ENCODE measurements at places on chromosomes 5 and 9.

- DNase-seq, result no peak
Observed at GRCh38 chr9:127637322-127637847, 25.3 kb downstream of the STXBP1 start.

DNA sequence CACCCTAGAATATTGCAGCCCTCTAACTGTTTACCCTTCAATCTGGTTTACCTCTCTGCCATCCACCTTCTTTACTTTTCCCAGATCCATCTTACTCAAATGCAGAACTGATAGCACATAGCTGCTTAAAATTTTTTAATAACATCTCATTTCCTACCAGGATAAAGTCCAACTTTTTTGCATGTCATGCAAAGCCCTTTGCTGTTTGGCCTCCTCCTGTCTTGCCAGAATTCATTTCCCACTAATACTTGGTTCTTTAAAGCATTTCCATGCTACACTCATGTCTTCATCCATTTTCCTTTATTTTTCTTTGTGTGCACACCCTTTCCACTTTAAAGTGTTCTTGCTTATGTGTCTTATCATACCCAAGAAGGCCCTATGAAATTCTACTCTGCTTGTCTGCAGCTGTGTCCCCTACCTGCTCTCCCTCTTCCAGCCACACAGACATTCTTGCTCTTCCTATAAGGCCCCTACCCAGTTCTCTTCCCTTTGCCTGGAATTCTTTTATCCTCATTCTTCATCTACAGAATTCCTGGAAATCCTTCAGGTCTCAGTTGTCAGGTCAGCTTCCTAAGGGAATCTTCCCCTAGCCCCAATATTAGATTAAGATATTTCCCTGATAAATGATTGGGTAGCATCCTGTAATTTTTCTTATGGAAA lies 50.3 kb downstream of the TLE4 start:
- no peak for DNase-seq

GRCh38 chr5:96741891-96742309 lies 65.8 kb downstream of the ERAP1 start:
- no peak for DNase-seq

- DNase-seq, result no peak
Observed at GRCh38 chr9:110173322-110173642, 34.7 kb downstream of the C9orf152 start.

GRCh38 chr5:148623741-148624140 lies 30.6 kb downstream of the HTR4 start:
- DNase-seq, result no peak

GRCh38 chr5:152844713-152845112 lies 439.6 kb upstream of the NMUR2 start:
- no peak for DNase-seq

DNA sequence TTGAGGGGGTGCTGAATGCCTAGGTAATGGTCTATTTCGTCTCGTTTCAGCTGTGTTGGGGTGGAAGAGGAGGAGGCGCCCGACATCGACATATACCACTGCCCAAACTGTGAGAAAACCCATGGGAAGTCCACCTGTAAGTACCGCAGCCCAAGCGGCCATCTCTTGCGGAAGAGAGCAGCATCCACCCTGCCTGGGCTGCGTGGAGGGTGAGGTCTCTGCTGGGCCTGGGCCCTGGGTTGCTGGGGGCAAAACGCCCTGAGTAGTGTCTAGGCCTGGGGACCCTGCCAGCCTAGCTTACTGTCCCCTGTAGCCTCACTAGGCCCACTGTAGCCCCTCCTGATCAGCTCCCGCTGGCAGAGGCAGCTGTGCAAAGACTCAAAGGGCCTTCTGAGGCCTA lies 53.5 kb downstream of the PHF2 start:
- no peak for DNase-seq

DNA sequence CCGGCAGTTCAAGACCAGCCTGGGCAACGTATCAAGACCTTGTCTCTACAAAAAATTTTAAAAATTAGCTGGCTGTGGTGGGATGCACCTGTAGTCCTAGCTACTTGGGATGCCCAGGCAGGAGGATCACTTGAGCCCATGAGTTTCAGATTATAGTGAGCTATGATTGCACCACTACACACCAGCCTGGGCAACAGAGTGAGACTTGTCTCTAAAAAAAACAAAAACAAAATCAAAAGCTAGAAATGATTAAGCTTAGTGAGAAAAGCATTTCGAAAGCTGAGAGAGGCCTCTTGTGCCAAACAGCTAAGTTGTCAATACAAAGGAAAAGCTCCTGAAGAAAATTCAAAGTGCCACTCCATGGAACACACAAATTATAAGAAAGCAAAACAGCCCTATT lies 4.8 kb downstream of the FAM151B start:
- no peak for DNase-seq

DNA sequence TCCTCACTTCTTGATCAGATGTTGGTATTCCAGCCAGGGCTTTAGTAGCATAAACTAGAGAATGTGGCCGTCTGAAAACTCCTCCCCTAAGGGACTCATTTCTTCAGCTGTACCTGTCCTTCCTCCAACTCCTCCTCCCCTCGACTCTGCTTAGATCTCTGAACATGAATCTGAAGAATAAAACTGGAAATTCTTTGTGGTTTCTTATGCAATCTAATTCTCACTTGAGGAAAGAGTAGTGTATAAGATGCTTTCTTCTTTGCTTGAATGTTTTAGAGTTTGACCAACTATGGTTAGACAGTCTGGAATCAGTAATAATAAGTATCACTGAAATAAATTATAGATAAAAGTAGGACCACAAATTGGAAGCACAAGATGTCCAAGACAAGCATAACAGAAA lies 128.5 kb downstream of the LRRC70 start:
- DNase-seq, result no peak

DNA sequence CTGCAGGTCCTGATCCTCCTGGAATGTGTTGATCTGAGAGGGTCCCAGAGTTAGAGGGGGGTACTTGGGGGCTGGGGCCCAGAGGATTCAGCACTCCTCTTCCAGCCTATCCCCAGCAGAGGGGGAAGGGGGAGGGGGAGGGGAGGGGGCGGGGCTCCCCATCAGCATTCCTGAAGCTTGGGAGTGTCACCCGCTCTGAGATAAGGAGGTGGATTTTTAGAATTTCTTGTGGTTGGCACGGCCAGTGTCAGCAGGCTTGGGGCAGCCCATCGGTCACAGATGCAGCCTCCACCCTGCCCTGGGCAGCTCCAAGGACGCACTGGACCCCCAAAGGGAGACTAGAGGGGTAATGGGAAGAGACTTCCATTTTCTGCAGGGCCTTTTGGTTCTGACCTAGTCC lies 5.3 kb downstream of the FGF18 start:
- no peak for DNase-seq

DNA sequence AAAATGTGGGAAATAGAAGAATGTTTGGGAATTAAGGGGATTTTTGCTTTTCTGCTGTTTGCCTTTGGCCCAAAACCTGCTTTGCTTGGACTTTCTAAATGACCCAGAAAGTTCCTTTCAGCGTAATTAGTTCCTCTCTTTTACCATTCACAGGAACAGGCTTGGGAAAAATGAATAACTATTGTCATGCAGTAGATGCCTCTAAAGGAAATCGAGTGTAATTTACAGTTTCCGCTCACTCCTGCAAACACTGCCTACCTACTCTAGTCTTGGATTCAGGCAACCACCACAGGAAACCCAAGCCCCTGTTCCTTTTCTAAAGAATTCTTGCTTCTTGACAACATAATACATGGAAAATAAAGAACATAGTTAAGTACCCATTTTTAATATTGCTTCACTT lies 25.0 kb downstream of the TTC23L start:
- no peak for DNase-seq

DNA sequence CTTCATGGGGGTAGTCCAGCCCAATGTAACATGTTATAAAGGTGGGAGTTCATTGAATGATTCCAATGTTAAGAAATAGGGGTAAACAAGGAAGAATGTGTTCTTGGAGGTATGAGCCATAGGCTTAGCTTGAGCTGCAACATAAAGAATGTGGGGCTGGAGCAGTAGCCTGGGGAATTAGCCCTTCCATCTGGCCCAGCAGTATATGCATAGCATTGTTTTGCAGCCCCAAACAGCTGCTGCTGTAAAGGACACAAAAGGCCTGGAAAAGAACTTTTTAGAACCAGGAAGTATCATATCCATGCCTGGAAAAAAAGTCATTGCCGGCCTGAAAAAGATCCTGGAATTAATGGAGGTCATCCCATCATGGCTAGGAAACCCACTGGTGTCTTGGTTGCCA lies 55.8 kb upstream of the SMARCA2 start:
- no peak for DNase-seq

GRCh38 chr9:137294681-137295237 lies 7.3 kb downstream of the NRARP start:
- DNase-seq, result no peak

DNA sequence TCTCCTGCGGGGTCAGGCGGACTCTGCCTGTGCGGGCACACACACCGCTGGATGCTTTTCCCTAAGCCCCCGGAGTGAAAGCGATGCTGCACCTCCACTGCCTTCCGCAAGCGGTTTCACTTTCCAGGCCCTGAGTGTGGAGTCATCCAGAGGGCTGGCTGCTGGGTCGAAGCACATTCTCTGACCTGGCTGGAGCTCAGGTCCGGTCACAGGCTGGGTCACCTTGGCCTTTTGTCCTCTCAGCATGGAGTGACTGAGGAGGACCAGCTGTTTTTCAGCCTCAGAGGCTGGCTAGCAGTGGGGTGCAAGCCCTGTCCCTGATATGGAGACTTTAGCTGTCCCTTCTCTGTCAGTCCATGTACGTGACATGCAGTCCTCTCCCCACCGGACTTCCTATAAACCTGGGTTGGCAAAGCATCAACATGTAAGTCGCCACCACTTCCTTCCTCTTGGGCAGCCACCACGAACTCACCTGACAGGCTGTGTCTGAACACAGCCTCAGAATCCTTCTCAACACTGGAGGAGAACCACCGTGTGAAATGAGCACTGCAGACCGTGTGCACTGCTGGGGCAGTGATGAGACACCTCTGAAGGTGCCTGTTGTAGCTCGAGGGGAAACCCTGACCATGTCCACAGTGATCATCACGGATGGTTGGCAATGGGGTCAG lies 51.3 kb downstream of the GADD45G start:
- DNase-seq, result no peak

DNA sequence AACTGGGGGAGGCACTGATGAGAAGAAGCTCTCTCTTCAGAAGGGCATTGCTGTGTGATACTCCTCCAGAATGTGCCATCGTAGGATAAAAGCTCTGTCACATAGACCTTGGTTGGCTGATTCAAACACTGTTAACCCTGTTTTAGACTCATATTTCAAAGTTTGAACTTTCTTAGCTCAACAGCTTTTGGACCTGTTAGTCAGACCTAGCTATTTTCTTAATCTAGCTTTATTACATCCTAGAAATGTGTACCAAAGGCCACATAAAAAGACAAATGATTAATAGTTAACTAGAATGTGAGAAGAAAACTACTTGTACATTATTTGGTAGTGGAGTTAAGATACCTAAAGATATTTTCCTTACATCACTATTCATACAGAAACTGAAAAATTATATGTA lies 4.3 kb downstream of the RHOBTB3 start:
- DNase-seq, result no peak

- no peak for DNase-seq
Observed at GRCh38 chr9:137083394-137084004, 3.3 kb upstream of the MAN1B1 start.

DNA sequence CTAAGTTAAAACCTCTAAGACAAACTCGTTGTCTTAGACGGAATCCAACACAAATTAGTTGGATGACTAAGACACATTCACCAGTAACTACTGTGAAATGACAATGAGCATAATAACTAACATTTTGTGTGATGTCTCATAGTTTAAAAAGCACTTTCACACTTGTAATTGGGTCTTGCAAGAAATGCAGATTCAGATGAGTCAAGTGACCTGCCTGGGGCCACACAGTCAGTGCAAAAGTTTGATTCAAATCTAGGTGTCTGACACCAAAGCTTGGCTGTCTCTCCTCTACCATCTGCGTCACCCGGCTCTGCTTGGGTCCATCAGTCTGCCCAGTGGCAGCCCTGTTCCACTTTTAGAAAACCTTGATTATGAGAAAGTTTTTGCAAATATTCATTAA lies 143.7 kb downstream of the TTLL11 start:
- no peak for DNase-seq

- DNase-seq, result no peak
Observed at GRCh38 chr5:55187370-55187769, 14.4 kb upstream of the CDC20B start.
